Activated naive CD8-positive, alpha-beta T cell treated with anti-CD3 and anti-CD28 coated beads for 36 hours (primary cell): ENCODE measurements at places on chromosomes 2 and 18. TPM values are rescaled to one million over a fixed set of nuclear protein-coding genes. Genes with fewer than 3 reads are reported as not detected.

- no peak for DNase-seq
Measured at GRCh38 chr2:104638190-104638858, 215.6 kb upstream of the POU3F3 start.

DCDC2C gene
- total RNA-seq, result not detected

DNA sequence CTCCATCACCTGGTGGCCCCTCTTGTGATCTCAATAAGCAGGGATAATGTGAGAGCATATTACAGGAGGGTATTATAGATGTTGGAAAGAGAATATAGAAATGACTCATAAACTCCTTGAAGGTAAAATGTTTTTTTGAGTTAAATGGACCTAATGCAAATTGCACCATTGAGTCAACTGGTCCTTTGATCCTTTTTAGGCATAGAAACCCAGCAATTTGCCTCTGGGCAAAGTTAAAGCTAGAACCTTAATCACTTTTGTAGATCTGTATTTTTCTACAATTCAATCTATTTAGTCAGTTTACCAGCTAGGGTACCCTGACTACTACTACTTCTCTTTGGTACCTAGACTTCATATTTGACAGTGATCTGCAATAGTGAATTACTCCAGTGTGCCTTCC lies 71.8 kb upstream of the RNF152 start:
- DNase-seq, result no peak

DNA sequence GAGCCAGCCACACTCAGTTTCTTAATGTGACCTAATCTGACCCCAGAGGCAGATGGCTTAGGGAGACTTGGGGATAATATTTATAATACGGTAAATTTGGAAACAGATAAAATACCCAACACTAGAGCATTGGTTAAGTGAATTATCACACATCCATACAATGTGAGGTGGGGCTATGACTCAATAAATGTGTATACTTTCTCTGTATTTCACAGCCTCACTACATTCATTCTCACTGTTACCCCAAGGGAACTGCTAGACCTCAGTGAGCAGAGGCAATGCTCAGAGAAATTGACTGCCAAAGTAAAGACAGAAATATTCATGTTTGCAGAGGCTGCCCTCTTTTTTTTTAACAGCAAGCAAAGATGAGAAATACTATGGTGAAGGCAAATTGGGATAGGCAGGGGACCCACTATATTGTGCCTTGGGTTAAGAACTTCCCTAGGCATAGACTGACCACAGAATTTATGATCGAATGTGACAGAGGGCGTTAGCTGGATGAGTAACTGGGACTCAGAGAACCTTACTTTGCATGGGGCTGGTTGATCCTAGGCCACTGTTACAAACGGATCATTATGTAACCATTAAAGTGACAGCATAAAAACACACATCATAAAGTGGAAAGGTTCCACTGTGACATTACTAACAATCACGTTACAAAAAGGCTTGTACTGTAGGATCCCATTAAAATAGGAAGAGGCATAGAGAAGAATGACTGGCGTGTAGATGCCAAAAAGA lies 246.0 kb upstream of the LYPD1 start:
- DNase-seq, result no peak

BOLL gene
- not detected for total RNA-seq

- no peak for DNase-seq
Measured at GRCh38 chr2:23697256-23698075, 229.5 kb downstream of the ATAD2B start.

PRR30 gene
- total RNA-seq, result not detected

GRCh38 chr18:33577685-33578517 lies at the start of gene ASXL3:
Gene ASXL3 (plus strand): TSS chr18:33578219. CDS start chr18:33578632, 413 bp downstream.
- no peak for DNase-seq

GRCh38 chr2:124559236-124559635 lies 534.1 kb downstream of the CNTNAP5 start:
- no peak for DNase-seq

GRCh38 chr18:76957384-76958355 lies 135.3 kb downstream of the ZNF236 start:
- DNase-seq, result no peak

DNA sequence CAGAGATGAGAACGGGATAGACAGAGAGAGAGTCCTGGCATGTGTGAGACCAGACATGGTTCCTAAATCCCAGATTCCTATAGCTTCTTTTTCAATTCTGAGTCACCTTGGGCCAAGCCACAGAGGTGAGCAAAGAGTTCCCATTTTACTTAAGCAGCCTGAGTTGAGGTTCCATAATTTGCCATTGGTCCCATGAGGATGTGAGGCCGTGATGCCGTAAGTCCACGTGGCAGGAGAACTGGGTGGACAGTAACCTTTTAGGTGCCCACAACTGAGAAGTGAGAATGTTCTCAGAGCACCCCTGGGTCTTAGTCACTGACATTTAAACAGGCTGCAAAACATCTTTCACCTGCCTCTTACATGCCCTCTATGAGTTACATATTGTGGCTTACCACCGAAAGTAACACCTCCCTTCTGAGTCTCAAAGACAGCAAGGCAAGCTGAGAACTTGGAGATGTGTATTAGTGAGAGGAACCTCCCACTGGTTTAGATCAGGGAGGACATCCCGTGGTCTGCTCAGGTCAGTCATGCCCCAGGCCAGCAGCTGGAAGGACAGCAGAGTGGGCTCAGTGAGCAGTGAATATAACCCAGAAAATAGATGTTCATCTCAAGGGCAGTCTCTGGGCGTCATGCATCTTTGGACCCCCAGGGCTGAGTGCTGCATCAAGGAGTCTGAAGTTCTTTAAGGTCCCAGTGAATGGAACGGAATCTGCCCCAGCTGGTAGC lies 127.9 kb upstream of the LGALSL start:
- peak; percentile 66 for DNase-seq

GRCh38 chr2:8548619-8549150 lies 133.2 kb upstream of the ID2 start:
- no peak for DNase-seq

DNA sequence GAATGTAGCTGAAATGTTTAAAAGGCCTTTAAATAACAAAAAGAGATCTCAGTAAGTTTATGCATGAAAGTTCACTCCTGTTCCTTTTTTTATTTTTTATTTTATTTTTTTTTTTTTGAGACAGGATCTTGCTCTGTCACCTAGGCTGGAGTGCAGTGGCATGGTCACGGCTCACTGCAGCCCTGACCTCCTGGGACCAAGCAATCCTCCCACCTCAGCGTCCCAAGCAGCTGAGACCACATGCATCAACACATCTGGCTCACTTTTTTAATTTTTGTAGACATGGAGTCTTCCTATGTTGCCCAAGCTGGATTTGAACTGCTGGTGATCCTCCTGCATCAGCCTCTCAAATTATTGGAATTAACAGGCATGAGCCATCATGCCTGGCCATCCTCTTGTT lies 84.3 kb downstream of the KANSL1L start:
- no peak for DNase-seq
